GM13977 (cell line): ENCODE measurements at places on chromosomes 16 and 17.
A peak's percentile ranks its signal among the peaks of the same experiment; 100 is the strongest.

GRCh38 chr16:75267631-75268264, 16.3 kb upstream of the BCAR1 start:
- peak; percentile 40 for DNase-seq

GRCh38 chr17:917941-918740, 61.4 kb downstream of the NXN start:
- DNase-seq: no peak

- DNase-seq: no peak
Observed at GRCh38 chr16:84421081-84421937, 53.0 kb downstream of the ATP2C2 start.

- DNase-seq: no peak
Observed at GRCh38 chr17:8153525-8153956, 1.3 kb upstream of the PER1 start.

- DNase-seq: no peak
Observed at GRCh38 chr17:72467841-72468653, 347.2 kb downstream of the SOX9 start.

DNA sequence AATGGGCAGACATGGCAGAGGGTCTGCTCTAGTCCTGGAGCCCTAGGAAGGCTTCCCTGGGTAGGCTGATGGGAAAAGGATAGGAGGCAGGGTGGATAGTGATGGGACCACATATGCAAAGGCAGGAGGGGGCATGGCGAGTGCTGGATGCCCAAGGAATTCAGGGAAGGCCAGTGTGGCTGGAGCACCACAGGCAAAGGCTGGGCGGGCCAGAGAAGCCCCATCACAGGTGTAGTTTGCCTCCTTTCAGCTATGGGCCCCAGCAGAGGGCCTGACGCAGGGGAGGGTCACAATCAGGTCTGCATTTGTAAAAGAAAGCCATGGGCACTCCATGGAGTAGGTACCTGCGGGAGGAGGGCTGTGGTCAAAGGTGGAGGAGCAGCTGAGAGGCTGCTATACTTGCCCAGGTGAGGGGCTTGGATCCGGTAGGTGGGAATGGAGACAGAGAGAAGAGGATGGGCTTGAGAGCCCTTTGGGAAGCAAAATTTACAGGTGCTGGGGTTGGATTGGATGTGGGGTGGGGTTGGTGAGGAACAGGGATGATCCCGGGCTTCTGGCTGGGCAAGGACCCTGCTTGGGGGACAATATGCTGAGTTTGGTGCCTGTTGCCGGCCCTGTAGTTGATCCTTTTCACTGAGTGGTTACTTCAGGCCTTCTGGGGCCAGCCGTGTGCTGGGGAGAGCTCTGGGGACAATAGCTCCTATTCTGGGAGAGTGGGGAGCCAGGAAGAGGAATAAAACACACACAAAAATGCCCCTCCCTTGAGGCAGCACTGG, 6.5 kb upstream of the COL1A1 start:
- DNase-seq: no peak

- DNase-seq: peak; percentile 75
Observed at GRCh38 chr16:68470461-68471150, 22.3 kb upstream of the SMPD3 start.

- DNase-seq: no peak
Observed at GRCh38 chr17:80890921-80891396, 100.7 kb upstream of the CHMP6 start.

DNA sequence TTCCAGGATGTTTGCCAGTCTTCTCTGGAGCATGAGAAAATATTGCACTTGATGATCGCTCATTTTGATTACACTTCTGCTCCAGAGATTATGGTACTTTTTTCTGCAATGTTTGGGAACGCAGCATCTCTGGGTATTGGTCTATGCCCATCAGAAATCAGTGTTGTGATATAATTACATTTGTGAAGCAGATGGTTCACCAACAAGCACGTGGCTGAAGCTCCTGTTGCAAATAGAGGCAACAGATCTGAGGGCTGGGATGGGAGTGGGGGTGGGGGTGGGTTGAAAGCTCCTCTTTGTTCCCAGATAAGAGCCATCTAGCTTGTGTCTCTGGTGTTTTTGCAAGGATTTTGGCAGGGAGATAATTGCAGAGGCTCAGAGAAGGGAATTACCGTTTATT, 252.3 kb downstream of the SHISA9 start:
- DNase-seq: no peak

GRCh38 chr16:81695321-81696165, 83.5 kb upstream of the PLCG2 start:
- DNase-seq: no peak

DNA sequence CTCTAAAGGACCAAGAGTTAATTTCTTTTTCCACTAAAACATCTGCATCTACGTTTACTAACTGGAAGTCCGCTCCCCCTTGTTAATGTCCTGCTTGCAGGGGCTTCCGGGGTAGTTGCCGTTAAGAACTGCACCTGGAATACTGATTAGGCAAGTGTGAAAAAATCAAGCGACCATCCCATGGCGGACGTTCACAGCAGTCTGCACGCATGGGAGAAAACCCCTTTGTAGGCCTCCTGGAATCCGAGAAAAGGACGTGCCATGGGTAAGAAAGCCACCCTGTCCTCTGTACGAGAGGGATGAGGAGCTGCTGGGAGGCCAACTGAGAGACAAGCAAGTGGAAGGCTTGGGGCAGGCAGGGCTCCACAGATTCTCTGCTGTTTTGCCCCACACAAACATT, 14.9 kb downstream of the SNN start:
- DNase-seq: no peak

DNA sequence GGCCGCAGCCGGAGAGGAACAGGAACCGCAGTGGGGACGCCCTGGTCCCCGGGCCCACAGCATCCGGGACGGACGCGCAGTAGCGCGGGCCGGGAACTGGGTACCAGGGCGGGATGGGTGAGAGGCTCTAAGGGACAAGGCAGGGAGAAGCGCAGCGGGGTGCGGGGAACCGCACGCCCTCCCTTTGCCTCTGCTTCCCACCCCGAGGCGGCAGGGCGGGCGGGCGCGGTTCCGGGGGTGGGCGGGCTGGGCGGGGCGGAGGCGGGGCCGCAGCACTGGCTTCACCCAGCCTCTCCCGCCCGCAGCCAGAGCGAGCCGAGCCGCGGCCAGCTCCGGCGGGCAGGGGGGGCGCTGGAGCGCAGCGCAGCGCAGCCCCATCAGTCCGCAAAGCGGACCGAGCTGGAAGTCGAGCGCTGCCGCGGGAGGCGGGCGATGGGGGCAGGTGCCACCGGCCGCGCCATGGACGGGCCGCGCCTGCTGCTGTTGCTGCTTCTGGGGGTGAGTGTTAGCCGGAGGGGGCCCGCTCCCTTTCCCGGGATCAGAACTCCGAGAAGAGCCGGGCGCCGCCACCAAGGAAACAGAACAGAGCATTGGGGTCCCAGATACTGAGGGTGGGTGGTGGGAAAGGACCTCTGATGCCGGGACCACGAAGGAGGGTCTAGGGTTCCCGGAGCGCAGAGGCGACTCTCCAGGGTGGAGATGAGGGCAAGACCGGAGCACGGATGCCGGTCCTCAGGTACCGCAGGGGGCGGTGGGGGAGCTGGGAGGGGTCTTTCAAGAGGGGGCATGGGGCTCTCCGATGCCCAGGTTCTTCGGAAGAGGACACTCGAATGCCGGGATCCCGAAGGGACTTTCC, at the start of gene NGFR:
NGFR (plus strand) TSS at position 308 of the 856 bp plus-strand sequence; CDS start at position 433, 125 bp downstream.
- peak; percentile 92 for DNase-seq

DNA sequence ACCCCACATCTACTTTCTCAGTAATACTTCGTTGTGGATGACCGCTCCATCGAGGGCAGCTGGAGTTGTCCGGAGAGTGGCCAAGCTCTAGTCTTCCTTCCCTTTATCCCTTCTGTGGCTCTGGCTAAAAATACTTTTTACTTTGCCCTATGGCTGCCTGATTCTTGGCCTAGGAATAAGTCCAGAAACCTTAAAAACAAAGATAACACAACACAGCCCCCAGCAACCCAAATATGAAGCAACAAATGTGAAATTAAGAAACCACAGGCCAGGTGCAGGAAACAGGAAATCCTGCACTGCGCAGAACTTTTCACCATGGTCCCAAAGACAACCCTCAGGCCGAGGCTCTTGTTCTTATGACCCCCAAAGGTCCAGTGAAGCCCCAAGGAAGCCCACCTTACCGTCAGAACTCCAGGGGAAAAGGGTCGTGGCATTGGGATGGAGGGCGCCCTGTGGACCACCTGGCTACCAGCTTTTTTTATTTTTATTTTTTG, 26.0 kb downstream of the TK2 start:
- DNase-seq: no peak

DNA sequence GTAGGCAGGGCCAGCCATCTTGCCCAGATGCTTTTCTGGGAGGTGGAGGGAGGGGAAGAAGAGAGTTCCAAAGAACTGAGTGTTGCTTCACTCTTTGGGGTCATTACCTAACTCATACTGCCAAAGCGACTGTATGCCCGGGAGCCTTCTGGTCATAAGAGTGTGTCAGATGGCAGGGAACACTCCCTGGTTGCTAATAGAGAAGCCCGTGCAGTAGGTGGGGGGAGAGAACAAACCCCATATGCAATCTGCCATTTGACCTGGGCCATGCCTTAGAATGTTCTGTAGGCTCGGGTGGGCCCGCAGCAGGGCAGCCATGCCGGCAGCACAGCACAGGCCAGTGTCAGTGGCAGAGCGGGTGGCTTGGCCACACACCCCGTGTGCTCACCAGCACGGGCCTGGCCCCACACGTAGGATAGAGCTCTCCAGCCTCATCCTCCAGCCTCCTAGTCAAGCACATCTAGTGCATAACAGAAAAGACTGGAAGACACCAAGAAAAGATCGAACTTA, 120.5 kb downstream of the SOCS1 start:
- no peak for DNase-seq

- peak; percentile 31 for DNase-seq
Observed at GRCh38 chr17:76122431-76123190, 18.4 kb downstream of the FOXJ1 start.

- DNase-seq: no peak
Observed at GRCh38 chr16:5328546-5328945, 231.0 kb upstream of the EEF2KMT start.

DNA sequence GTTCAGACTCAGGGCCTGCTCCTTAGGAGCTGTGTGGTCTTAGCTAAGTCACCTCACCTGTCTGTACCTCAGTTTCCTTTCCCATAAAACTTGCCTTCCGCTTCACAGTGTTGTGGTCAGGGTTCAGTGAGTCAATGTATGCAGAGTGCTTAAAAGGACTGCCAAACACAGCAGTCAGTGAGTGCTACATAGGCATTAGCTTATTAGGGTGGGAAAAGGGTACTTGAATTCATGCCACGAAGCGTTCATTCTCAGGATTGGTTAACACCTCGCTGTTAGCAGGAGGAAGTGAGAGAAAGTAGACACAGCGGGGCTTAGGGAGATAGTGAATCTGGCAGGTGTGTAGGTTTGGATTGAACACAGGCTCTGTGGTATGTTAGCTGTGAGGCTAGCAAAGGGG, 155.2 kb downstream of the SHISA9 start:
- peak; percentile 20 for DNase-seq

DNA sequence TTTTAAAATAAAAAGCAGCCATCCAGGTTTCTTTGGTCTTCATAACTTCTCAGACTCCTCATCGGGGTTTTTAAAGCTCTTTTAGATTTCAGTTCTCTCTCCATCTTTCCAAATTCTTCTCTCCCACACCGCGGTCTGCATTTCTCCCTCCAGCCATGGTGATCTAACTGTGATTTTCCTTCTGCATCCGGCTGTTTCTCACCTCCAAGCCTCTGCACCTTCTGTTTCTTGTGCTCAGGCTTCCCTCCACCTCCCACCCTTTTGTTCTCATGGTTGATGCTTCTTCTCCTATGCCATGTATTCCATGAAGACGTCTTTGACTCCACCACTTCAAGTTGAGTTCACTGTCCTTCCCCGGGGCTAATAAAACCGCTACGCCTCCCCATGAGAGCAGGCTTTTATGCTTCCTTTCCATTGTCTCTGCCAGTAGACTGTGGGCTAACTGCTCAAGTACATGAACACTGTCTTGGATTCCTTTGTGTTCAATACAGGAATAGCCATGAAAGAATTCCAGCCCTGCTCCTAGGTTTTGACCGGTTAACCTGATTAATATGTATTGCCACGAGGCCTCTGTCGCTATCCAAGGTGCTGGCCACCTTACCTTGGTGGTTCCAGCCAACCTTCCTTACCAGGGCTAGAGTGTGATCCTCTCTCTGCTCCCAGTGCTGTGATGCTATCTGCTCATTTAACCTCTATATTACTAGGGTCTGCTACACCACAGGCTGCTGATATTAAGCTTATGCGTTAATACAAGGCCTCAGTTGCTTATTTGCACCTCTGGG, 625.1 kb downstream of the HS3ST4 start:
- no peak for DNase-seq

DNA sequence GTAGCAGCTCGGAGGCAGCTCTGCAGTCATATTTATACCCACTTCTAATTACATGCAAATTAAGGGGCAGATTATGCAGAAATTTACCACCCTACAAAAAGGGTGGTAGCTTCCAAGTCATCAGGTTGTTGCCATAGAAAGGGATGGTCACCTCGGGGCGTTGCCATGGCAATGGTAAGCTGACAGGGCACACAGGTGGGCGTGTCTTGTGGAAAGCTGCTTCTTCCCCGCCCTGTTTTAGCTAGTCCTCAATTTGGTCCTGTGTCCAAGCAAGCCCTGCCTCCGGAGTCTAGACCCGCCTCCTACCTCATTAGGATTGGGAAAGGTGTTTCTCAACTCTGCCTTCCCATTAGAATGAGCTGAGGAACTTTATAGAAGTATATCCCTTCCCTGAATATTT, 98.7 kb downstream of the HS3ST2 start:
- DNase-seq: no peak

- no peak for DNase-seq
Observed at GRCh38 chr16:88881675-88882357, 15.4 kb upstream of the PABPN1L start.

DNA sequence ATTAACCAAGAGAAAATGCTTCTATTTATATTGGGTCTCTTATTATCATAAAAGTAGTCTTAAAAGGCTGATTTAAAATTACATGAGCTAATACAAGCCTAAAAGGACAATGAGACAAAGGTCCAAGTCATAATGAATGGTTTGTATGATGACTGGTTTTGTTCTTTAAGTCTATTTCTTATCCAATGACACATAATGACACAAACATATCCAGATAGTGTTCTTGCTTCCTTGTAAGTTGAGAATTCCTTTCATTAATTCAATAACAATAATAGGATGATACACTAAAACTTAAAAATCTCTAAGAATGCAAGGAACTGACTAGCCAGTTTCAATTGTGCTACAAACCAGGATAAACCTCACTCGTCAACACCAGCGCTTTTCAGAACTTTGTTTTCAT, 244.1 kb downstream of the CEP112 start:
- no peak for DNase-seq

- no peak for DNase-seq
Observed at GRCh38 chr16:4870138-4870671, 22.9 kb downstream of the UBN1 start.

DNA sequence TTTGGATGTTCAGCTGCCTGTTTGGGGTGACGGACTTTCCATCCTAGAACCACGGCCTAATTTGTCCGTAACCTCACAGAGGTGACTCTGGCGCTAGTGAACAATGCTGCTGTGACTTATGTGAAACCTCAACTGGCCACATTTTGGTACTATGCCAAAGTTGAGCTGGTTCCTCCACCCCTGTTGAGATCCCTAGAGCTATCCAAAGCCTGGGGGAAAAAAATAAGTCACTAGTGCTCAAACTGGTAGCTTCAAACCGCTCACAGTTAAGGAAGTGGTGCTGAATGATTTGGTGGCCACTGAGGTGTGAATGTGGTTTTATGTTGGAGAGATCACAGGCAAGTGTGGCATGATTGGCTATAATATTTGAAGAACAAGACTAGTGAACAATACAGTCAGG, 11.3 kb upstream of the TUBG2 start:
- DNase-seq: no peak
